ENCODE measurements at places on chromosomes 3 and 15. TPM values are rescaled to one million over a fixed set of nuclear protein-coding genes. Genes with fewer than 3 reads are reported as not detected.

Gene GPR27
- 1.8 TPM for polyA plus RNA-seq

Gene SMAD6
- polyA plus RNA-seq: not detected

Gene SLC9C1
- polyA plus RNA-seq: not detected

GRCh38 chr15:75732177-75732808 lies 19.6 kb upstream of the CSPG4 start:
- no peak for DNase-seq

DNA sequence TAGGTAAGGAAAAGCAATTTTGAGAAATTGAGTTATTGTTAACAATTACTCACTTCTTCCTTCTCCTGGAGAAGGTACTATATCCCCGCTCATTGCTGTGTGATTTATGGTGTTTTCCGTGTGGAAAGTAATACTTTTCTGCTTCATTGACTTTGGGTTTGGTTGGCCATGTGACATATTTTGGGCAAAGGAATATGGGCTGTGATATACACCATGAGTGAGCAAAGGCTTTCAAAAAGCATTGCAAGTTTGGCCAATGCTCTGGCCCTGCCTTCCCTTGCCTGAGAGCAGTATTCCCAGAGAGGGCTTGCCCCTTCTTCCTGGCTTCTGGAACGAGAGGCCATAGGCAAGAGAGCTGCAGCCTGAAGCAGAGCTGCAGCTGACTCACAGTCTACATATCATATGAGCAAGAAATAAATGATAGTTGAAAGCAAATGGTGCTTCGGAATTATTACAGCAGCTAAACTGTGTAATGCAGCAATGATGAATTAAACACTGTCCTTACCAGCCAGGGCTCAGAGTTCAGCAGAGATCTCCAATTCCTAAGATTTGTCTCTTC lies 216.8 kb upstream of the CD96 start:
- no peak for DNase-seq
